ENCODE measurements at places on chromosomes 11 and 22. TPM values are rescaled to one million over a fixed set of nuclear protein-coding genes. Genes with fewer than 3 reads are reported as not detected.

DNA sequence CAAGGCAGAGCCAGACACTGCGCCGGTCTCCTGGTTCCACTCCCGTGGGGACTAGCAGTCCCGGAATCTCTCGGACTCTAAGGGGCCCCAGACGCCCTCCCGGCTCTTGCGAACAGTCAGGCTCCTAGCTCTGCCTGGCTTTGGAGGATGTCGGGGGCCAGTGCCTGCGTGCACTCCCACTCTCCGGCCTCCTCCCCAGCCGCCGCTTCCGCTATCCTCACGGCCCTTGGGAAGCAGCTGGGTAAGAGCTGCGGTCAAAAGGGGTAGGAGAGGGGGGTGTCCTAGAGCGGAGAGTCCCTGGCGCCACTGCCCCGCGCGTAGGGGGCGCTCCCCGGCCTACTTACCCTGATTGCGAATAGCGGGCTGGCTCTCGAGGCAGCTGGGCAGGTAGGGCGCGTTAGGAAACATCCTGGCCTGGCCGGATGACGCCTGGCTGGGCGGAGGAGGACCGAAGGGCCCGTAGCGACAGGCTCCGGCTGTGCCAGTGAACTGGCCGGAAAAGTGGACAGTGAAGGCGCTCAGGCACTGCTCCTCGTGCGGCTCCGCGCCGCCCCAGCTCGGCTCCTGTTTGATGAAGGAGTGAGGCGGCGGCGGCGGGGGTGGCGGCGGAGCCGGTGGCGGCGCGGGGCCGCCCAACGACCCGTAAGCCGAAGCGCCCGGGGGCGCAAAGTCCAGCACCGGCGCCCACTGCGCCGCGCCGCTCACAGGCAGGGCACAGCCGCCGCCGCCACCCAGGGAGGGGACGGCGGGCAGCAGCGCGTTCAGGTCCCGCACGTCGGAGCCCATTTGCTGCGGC, 785 bp downstream of the WT1 start:
- DNase-seq: peak; percentile 56

DNA sequence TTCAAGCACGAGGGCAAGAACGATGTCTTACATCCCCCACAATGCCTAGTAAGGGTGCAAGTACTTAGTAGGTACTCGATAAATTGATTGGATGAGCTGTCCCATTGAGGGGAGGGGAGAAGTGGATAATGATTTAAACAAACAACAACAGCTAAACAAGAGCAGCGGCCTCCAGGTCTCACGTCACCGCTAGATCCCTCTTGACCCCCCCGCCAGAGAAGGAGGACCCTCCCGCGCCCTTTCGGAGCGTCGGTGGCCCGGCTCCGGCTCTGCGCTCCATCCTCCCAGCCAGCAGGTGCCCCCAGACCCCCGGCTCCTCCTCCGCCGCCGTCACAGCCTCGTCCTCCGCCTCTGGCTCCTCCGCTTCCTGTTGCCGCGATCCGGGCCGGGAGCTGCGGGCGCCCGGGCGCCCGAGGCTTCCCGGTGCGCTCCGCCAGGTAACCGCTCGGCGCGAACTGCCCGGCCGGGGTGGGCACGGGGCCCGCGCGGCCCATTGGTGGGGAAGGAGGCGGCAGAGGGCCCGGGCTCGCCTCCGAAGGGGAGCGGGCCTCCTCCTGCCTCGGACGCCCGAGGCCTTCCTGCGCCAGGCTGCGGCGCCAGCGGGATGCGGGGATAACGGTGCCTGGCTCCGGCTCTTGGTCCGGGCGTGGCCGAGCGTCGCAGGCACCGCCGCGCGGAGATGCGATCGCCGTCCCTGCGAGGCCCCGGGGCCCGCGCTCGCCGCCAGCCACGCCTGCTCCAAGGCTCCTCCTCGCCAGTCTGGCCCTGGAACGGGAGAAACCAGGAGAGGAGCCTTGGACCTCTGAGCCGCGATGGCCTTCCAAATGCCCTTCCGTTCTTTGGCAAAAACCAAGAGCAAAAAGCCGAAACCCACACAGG, at the start of gene TLCD5:
Gene TLCD5 (plus strand): TSS at position 368 of the 879 bp plus-strand sequence. CDS start 2,143 bp downstream, outside the sequence.
- DNase-seq: peak; percentile 76

GRCh38 chr11:110097459-110098012, 4.3 kb downstream of the ZC3H12C start:
- no peak for DNase-seq

- DNase-seq: peak; percentile 26
These were observed 58.4 kb upstream of the PSMA1 start for GRCh38 chr11:14578541-14578956.

GRCh38 chr11:78298291-78298771, 109.6 kb downstream of the USP35 start:
- no peak for DNase-seq

DNA sequence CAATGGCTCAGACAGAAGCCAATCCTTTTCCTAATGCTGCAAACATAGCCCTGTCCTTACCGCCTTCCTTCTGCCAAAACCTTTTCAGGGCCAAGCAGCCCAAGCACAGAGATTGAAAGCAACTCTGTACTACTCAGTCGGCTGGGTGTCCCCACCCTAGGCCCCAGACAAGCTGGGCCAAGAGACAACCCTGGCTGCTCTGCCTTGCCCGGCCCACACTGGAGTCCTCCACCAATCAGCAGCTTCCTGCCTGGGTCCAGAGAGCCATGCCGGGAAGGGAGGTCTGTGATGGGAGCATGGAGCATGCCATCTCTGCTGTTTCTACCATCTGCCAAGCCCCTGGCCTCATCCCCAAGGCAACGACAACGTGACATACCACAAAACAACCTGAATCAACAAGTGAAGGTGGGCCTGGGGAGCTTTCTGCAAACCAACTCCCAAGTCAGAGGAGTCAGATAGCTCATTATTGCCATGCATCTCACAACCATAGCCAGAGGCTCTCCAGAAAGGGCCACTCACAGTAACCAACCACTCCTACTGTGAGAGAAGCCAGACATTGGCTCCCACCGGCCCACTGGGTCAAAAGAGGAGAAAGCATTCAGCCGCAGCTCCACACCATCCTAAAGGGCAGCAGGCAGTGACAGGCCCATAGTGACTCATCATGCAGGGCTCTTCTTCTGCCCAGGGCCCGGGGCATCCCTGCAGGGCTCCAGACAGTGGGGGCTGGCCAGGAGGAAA, 18.2 kb downstream of the PATZ1 start:
- no peak for DNase-seq

The MS4A6E gene
- not detected for total RNA-seq

Data from heart right ventricle (tissue), 16 donors.